Aorta (tissue), 5 donors: ENCODE measurements at places on chromosomes 1 and 21.

DNA sequence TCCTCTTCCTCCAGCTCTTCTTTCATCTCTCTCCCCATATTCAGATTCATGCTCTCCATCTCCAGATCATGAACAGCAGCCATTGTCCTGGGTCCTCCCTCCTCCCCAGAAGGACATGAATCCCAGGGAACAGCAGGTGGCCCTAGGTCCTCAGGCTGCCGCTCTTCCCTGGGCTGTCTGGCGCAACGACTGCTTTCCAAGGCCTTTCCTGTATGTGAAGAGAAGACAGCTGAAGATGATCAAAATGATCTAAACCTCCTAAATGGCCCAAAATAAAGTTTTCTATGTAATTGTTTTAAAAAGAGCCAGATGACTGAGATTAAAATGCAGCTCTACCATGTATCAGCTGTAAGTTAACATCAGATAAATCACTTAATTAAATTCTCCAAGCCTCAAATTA, 22.5 kb downstream of the RHBDL2 start:
- no peak for DNase-seq

- no peak for DNase-seq
Observed at GRCh38 chr1:10691740-10692125, 104.7 kb downstream of the CASZ1 start.

- DNase-seq: no peak
Observed at GRCh38 chr1:84683508-84683907, 6.8 kb downstream of the SSX2IP start.

- no peak for DNase-seq
Observed at GRCh38 chr21:17575076-17575475, 37.6 kb downstream of the BTG3 start.

GRCh38 chr1:203056012-203056411, 29.7 kb downstream of the PPFIA4 start:
- no peak for DNase-seq

DNA sequence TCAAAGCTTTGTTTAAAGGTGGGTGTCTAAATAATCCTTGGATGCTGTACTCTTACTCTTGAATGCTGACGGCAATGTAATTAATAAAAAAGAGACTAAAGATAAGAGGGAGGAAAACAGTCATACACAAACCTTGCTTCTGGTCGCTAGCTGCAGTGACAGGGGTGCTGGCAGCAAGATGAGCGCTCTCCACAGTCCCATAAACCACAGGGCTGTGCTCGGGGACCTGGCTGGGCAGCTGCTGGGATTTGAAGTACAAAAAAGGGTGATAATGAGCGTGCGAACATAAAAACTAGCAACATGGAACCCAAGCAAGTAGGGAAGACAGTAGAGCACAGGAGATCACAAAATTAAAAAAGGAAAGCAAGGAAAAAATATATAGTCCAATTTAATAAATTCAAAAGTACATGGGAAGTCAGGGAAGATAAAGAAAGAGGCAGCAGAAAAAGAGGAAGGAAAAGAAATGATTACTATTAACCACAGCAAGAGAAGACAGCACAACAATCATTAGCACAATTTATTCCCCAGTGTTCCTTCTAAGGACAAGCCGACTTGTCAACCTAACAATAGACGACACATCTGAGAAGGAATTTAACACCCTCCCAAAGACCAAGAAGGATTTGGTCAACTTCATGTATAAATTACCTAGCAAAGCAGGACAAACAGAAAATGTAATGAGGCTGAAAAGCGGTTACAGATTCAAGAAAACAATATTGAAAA, 162.9 kb upstream of the HP1BP3 start:
- DNase-seq: no peak

DNA sequence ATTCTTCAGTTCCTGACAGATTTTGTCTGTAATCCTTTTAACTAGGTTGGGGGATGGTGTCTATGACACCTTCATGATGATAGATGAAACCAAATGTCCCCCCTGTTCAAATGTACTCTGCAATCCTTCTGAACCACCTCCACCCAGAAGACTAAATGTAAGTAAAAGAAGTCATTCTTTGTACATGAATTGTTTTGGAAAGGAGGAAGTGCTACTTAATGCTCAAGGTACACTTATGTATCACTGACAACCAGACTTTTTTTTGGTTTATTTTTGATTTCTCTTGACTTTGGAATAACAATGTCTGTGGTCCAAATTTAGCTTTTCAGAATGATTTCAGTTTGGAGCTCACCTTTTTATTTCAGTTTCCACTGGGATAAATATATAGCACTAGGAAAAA, 2.3 kb downstream of the DYRK3 start:
- no peak for DNase-seq

DNA sequence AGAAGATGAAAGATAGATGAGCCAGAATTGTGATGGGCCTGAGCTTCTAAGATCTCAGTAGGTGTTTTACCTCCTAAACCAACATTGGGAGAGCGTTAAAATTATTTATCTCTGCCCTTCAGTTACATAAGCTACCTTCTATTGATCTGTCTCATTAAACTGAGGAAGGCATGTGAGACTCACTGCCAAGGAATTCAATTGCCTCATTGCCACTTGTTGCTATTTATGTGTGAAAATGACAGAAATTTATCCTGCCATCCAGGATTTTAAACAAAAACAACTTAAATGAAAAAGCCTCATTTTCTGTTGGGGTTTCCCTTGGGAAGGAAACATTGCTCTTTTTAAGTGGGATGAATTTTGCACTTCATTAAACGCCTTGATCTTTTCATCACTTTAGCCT, 78.7 kb upstream of the RUNX1 start:
- DNase-seq: no peak
